MCF 10A (cell line): ENCODE measurements at places on chromosomes 3 and 15.
A peak's percentile ranks its signal among the peaks of the same experiment; 100 is the strongest.

DNA sequence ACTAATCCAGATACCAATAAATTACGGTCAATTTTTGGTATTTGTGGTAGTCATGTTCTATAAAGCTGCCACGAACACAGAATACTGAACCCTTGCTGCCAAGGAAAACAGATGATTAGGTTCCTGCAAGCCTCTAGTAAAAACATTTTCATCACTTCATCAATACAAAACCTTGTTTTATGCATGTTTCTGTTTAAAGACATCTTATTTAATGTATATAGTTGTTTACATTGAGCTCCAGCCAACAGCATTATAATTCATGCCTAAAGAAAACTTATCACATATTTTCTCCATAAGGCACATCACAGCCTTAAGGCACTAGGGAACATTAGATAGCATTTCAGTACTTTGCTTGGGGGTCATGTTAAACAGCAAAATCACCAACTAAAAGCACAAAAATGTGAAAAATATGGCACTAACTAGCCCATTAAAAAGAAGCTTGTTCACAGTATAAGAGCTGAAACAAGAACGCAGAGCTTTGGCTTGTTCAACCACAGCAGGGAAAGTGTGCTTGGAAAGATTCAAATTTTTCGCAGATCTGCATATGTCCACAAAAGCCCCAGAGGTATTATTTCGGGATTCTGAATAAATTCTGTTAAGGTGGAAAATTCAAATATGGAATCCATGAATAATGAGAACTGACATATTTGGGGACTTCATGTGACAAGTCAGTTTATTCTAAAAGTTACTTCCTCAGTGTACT, 27.7 kb downstream of the POLQ start:
- DNase-seq: no peak

DNA sequence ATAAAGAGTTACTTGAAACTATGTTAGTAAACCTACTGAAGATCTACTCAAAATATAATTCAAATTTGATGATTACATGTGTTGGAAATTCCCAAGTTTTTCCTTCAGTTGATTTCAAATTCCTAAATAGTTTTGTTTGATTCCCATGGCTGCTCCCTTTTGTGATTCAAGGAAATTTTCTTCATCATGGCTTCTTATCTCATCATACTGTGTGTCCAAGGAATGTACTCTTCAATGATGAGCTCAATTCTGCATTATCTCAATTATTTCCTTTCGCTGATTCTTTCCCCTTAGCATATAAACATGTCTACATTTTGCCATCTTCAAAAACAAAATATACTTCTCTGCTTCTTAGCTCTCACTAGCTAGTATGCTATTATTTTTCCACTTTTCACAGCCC, 460.4 kb upstream of the NAALADL2 start:
- no peak for DNase-seq

GRCh38 chr15:97141360-97141759, 810.9 kb downstream of the NR2F2 start:
- DNase-seq: no peak

DNA sequence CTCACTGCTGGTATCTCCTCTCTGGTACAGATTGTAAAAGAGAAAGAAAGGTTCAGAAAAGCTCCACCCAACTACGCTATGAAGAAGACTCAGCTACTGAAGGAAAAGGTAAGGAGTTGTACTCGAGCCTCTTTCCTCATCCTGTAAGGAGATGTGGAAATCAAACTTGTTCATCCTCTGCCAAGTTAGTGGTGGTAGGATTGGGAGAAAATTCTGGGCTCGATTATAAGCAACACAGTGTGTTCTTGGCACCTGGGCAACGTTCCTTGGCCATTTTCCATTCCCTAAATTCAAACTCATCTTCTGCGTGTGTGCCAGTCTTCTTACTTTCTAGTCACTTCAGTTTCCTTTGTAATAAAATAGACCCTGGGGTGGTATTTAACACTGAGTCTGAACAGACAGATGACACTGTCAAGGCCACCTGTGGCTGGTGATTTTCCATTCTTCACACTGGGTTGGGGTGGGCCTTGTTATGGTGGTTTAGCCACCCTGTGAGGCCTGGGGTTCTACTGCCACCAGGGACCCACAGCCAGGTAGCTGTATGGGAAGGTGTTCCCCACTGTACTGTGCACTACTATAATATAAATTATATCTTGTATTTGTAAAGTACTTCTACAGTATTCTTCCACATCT, 17.1 kb upstream of the ITPKA start:
- DNase-seq: peak; percentile 89

- DNase-seq: no peak
Measured at GRCh38 chr3:56630966-56631365, 52.1 kb downstream of the TASOR start.

DNA sequence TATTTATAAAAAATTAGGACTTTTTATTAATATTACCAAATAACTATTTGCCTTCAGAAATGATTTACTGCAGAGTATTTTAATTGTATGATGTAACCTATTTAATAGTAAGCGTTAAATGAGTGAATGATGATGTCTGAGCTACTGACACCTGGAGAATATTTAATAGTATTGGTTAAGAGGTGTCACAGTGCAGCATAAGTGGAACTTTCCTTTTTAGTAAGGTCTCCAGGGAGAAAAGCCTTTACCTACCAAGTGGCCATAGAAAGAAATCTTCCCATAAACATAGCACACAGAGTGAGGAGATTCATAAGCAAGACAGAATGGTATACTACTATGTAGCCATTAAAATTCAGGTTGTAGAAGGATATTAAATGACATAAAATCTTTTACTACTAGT, 441.7 kb downstream of the TBL1XR1 start:
- no peak for DNase-seq

GRCh38 chr15:70172566-70173225, 75.0 kb upstream of the TLE3 start:
- DNase-seq: no peak

DNA sequence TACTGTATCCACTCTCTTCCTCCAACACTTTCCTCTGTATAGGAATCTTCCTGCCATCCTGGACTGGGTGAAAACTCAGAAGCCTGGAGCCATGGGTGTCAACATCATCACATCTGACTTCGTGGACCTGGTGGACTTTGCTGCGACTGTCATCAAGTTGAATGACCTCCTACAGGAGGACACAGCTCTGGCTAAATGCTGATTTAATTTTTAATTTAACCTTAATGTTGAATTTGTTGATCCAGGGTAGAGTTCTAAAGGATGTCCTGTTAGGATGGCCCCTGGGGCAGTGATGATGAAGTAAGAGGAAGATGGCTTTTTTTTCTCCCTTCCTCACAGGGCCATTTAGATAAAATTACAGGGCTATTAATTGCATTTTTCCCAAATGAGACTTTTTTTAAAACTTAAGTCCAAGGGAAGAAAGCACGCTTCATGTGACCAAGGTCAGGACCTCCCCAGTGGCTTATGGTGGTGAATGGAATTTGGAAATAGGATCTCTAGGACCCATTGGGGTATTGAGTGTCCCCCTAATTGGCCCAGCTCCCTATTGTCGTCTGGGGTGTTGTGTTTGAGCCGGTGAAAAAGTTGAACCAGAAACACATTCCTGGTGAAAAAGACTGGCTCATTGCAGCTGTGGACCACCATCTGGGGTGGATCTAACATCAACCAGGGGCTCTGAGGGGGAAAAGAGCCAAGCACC, 125.7 kb upstream of the ZBED2 start:
- no peak for DNase-seq

- peak; percentile 55 for DNase-seq
Measured at GRCh38 chr3:17258823-17259436, 374.2 kb downstream of the PLCL2 start.

DNA sequence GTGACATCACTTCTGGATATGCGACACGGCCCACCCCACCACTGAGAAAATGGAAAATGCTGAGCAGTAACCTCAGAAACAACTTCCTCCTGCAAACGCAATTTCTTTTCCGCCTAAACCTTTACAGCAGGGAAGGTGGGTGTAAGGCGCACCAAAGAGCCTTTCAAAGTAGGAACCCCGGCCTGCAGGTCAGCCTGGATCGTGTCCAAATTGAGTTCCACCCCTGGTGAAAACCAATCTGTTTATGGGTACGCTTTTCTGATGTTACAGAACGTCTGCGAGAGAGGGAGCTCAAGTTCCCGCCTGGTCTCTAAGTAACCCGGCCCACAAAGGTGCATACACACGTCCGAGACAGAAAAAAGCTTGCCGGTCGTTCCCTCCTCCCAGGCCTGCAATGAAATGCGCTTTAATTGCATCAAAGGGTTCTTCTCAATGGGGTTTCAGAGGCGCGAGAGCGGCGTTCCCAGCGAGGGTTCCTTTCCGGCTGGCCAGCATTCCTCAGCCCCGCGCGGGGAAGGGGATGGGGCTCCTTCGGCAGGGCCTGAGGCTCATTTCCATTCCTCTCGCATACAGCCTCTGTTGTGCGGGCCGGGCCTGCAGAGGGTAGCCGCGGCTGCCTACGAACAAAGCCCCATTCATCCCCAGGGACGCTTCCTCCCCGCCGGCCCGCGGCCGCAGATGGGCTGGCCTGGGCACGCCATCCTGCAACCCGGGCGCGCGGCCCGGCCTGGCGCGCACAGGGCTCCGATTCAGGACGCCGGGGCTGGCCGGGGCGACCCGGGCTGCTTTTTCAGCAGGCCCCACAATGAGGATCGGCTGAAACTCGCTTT, 138.1 kb downstream of the TMCO5A start:
- DNase-seq: peak; percentile 82

- no peak for DNase-seq
Measured at GRCh38 chr3:42752961-42753360, 20.1 kb downstream of the CCDC13 start.

- peak; percentile 9 for DNase-seq
Measured at GRCh38 chr3:168248383-168249204, 152.9 kb upstream of the GOLIM4 start.
